Stimulated activated CD8-positive, alpha-beta memory T cell treated with anti-CD3 and anti-CD28 coated beads, Interleukin-15, amount 100 ng/mL, for 24 hours (primary cell): ENCODE measurements at places on chromosomes 16 and 17.

GRCh38 chr17:17207998-17208397 lies 1.9 kb upstream of the PLD6 start:
- DNase-seq, result no peak

GRCh38 chr17:64780096-64781013 lies 118.2 kb upstream of the SMURF2 start:
- no peak for DNase-seq

DNA sequence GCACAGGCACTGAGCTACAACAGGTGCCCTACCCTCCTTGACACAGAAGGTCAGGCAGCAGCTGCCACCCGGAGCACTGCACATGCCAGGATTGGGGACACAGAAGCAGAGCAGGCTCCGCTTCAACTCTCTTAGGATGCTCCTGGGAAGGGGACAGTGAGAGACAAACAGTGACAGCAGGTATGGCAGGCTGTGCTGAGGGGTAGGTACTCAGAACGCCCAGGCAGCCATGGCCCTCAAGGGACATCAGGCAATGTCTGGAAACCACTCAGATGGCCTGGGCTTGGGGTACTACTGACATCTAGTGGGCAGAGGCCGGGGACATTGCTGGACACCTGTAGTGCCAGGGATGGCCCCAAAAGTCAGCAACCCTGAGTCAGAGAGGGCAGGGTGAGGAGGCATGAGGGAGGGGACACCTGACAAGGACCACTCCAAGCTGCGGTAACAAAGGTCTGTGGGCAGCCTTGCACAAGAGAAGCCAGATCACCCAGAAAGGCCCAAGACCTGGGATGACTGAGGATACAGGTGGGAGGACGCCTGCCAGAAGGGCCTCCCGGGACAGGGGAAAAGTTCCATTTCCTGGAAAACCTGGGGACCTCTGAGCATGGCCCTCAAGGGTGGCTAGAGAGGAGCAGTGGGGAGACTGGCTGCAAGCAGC lies 21.2 kb downstream of the PEMT start:
- DNase-seq, result no peak

DNA sequence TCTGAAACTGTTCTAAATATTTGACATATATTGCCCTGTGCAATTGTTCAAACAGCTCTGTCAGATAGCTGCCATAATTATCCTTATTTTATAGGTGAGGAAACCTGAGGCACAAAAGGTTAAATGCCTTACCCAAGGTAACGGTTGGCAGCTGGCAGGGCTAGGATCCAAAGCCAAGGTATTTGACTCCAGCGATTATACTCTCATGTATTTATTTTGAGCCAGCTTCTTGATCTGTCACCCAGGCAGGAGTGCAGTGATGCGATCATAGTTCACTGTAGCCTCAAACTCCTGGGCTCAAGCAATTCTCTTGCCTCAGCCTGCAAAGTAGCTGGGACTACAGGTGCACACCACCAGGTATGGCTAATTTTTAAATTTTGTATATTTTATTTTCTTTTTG lies 7.2 kb downstream of the ENO3 start:
- DNase-seq, result no peak

- no peak for DNase-seq
These were observed 772 bp upstream of the KIF22 start for GRCh38 chr16:29789775-29790182.

GRCh38 chr16:8905795-8906591 lies 23.8 kb downstream of the LITAFD start:
- no peak for DNase-seq

DNA sequence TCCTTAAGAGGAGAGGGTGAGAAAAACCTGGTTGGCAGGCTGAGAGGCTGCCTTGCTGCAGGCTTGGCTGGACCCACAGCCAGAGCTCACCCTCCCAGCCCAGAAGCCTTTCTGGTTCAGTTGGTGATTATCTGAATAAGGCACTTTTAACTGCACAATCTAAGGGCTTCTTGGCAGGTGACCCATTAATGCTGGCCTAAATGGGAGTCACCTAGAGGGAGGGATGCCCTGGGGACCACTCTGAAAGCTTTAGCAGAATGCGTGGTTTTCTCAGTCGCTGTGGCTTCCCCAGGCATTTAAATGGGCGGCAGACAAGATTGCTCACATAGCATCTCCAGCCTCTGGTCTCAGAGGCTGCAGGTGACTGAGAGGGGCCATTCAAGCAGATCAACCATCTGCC lies 33.2 kb upstream of the SHISA9 start:
- no peak for DNase-seq

DNA sequence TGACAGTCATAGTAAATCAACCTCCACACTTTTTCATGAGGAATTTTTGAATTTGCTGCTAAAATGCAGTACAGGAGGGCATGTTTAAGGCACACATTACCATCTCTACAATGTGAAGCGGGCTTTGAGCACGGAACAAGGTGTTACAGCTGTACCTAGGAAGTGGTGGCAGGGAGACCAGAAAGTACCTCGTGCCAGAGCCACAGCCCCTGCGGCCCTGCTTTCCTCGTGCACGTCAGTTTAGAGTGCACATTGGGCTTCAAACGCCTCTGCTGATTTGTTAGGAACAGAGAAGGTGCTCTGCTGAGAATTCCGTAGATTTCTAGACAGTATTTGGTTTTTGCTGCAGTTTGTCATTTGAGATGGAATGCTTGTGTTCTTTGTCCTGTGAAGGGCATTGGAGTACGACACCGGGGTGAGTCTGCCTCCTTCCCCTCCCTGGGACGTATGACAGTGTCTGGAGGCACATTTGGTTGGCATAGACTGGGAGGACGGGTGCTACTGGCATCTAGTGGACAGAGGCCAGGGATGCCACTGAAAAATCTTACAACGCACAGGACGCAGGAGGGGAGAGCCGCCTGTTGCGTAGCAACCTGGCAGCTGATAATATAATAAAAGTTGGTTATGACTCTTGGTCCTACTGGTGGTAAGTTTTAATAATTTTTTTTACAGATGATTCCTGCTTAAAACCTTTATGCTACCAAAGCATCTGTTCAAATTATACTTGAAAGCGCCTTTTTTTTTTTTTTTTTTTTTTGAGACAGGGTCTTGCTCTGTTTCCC lies 9.1 kb downstream of the FOXK2 start:
- DNase-seq, result no peak

DNA sequence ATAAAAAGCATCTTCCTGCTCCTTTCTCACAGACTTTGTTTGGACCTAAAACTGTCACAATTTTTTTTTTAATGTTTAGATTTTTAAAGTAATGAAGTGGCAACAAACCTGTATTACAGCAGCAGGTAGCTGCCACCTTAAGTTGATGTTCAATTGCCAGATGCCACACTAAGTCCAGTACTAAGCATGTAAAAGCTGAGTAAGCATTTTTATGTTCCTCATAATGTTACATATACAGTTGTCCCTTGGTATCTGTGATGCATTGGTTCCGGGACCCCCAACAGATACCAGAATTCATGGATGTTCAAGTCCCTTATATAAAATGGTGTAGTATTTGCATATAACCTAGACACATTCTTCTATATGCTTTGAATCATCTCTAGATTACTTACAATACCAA lies 45.1 kb downstream of the TNRC6A start:
- no peak for DNase-seq

DNA sequence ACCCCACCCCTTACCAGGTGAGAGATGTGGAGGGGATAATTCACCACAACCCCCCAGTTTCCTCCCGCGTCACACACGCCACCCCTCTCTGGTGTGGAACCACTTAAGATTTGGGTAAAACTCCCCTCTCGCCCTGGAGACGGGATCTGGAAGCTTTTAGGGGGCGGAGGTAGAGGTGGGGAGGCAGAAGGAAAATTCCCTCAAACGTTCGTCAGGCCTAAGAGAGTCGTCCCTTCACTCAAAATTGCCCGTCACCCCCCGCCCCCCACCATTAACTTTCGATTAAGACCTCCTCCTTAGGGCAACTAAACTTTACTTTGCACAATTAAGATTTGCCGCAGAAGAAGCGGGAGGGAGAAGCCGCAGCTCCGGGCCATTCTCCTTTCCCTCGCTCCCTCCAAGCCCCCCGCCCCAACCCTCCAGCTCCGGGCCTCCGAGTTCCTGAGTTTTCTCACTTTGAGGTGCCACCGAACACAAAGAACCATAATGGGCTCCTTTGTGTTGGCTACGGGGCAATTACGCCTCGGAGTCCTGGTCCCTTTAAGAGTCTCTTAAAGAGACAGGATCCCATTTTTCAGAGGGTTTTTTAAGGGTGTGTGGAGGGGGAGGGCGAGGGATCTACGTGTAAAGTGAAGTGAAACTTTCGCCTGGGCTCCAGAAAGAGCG lies 985 bp upstream of the FZD2 start:
- no peak for DNase-seq

- DNase-seq, result no peak
These were observed 174.3 kb downstream of the CCDC182 start for GRCh38 chr17:57570724-57571344.

GRCh38 chr17:45965812-45966211 lies 33.2 kb upstream of the STH start:
- DNase-seq, result no peak

DNA sequence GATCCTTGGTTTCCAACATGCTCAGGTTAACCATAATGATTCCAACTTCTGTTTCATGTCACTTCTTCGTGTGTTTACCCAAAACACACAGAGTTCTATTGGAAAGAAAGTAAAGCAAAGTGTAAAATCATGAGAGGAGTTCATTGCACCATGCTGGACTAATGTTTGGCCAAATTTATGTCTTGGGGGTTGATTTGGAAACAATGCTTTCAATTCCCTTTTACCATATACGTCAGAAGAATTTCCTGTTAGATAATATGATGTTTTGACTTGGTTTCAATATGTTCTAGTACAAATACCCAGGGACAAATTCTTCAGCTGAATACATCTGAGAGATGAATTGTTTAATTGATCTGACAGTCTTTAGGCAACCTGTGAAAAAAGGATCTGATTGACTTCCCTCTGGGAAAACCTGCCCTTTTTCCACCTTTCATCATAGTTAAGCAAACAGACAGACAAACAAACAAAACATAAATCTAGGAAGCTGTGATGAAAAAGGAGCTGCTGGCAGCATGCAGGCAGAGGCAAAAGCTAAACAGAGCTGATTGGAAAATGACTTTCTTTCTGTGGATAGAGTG lies 26.0 kb upstream of the MPHOSPH6 start:
- no peak for DNase-seq

DNA sequence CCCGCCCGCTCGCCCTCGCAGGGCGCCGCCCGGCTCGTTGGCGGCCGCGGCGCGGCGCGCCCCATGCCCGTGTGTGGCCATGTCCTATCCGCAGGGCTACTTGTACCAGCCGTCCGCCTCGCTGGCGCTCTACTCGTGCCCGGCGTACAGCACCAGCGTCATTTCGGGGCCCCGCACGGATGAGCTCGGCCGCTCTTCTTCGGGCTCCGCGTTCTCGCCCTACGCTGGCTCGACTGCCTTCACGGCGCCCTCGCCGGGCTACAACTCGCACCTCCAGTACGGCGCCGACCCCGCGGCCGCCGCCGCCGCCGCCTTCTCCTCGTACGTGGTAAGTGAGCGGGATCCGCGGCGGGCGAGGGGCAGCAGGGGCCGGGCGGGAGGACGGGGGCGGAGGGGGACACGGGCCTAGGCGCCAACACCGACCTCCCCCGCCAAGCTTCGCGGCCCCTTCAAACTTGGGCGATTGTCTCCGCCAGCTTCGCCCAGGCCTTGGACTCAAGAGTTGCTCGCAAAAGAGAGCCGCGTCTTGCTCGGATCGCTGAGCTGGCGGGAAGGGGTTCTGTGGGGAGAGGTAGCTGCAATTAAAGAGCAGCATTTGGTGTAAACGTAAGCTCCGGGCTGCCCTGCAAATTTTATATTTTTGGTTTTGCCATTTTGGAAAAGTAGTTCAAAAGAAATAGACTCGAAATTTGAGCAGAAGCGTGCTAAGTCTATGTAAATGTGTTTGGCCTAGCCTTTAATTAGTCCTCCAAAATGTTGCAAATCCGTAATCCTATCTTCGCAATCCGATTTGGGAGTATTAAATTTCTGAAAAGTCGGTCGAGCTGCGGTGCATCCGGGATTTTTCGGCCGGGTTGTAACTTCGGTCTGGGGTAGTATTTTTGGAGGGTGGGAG lies 702 bp downstream of the IRX5 start:
- DNase-seq, result no peak

GRCh38 chr16:24970708-24971107 lies 44.5 kb downstream of the ARHGAP17 start:
- DNase-seq, result no peak

DNA sequence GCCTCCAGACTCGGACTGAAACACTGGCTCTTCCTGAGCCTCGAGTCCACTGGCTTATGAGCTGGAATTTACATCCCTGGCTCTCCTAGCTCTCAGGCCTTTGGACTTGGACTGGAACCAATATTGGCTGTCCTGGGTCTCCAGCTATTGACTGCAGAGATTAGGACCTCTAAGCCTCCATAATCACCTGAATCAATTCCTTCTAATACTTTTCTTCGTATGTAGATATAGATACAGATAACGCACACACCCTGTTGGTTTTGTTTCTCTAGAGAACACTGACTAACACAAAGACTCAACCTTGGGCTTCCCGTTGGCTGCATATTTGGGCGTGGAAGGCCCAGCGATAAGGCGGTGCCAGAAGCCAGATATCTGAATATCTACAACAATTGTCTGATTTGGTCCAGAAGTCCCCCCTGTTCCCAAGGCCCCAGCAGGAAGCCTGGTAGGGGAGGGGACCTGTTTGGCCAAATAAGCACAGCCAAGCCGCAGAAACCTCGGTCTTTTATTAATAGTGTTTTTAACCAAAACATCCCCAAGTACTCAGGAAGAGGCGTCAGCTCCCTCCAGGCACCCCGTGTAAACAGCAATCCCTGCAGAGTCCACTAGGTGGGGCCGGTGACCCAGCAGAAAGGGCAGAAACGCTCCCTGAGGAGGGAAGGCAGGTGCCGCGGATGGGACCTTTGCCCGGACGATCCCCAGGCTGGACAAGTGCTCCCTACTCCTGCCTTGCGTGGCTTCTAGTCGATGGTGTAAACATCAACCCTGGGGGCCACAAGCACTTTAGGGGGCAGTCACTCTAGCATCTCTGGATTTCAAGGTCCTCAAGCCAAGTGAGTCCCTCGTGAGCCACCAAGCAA lies 57.0 kb downstream of the ABR start:
- DNase-seq, result peak; percentile 78

DNA sequence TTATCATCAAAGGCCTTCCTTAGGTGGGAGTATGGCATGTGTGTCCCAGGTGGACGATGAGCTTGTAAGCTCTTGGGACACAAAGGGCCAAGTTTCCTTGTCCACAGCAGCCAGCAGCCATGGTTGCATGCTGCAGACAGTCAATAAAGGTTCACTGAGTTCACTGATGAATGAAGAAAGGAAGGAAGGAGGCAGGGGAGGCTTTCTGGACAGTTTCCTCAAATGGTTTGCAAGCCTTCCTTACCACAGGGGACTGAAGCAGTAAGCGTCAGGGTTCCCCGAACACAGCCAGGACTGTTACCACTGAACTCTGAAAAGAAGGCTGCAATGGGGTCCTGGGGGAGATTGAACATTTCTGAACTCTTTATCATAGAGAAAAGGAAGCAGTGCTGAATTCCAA lies 111.1 kb downstream of the GAS7 start:
- no peak for DNase-seq

GRCh38 chr16:29811170-29811895 lies 660 bp upstream of the PRRT2 start:
- peak; percentile 47 for DNase-seq

GRCh38 chr16:17389384-17389783 lies 81.4 kb downstream of the XYLT1 start:
- no peak for DNase-seq
